ENCODE measurements at places on chromosomes 1 and 21.
A peak's percentile ranks its signal among the peaks of the same experiment; 100 is the strongest.

- no peak for DNase-seq
These were observed 505.1 kb upstream of the USP24 start for GRCh38 chr1:55720261-55720660.

DNA sequence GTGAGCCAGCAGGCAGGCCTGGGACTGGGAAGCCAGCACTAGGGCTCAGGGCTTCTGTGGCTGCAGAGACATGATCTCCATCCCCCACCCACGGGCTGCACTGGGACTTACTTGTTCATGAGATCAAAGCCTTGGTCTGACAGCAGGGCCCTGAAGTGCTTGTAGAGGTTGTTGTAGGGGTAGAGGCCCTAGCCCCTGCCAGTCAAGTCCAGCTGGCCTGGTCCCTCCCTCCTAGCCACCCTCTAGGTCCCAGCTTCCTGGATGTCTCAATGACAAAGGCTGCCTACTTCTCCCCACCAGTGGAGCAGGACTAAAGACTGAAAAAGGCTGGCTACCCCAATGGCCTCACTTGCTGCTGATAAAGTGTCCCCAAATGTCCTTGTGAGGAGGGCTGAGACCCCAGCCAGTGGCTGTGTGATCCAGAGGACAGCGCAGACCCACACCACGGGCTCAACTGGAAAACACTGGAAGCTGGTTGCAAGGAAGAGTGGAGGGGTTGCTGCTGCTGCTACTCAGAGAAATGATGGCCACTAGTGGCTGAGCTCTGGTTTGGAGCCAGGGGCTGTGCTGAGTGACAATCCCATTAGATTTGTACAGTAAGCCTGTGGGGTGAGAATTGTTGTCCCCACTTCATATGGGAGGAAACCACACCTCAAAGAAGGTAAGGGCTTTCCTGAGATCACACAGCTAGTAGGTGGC is 1.4 kb downstream of the HTR1D start:
- DNase-seq = no peak

DNA sequence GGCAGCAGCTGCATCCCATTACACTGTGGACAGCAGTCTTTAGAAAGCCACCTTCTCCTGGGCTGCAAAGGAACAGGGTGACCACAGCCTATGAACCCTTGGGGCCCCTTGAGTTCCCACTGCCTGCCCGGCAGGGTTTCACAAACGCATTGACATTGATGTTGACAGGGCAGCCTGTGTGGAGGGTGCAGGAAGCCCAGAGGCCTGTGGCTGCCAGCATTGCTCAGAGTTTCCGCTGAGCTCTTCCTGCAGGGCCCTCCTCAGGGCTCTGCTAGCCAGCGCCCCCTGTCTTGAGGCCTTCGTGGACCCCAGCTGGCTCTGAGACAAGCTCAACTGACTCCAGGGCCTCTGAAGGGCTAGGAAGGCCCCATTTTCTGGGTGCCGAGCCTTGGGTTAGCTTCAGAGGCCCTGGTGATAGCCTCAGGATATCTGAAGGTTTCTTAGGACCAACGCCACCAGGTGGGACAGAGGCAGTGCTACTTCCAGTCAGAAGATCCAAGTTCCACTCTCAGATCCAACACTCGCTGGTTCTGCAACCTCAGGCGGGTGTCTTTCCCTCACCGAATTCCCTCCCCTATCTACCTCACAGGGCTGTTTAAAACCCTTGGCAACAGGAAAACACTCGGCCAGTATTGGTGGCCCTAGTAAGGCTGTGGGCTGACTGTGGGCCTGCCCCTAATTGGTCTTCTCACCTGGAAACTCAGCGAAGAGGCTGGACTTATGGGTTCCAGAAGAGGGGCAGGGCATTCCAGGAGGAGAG is 27.2 kb upstream of the EPS8L3 start:
- DNase-seq = peak; percentile 69

- DNase-seq = no peak
These were observed 339.5 kb downstream of the KCNH1 start for GRCh38 chr1:210794445-210794844.

- no peak for DNase-seq
These were observed 52.2 kb downstream of the PHACTR4 start for GRCh38 chr1:28421744-28422143.

- no peak for DNase-seq
These were observed 65.9 kb downstream of the MACF1 start for GRCh38 chr1:39270368-39270767.

DNA sequence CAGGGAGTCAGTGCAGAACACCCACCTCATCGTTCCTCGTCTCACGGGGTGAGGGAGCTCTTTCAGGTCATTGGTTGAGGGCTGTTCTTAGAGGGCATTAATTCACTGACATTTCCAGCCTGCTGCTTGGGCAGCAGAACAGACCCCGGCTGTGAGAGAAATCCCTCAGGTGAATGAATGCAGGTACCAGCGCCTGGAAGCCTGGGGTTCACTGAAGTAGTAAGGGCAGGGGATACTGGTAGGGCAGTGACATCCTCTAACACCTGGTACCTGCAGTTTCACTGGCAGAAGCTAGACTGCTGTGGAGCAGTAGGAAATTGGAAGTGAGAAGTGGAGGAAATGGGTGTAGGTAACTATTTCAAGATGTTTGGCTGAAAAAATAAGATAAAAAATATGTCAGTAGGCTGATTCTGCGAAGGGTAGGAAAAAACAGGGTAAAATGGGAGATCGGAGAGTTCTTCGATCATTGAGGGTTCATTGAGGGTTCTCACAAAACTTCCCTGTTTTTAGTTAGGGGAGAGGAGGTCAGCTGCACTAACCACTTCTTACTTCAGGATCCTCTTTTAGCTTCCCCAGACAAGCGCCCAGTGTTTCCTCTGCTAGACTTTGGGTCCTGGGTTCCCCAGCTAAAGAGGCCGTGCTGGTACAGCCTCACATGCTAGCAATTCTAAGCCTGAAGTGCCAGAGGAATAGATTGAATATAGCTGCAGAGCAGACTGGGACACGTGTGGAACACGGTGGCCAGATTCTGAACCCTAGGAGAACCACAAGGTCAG is 55.2 kb downstream of the RNF220 start:
- DNase-seq = no peak

DNA sequence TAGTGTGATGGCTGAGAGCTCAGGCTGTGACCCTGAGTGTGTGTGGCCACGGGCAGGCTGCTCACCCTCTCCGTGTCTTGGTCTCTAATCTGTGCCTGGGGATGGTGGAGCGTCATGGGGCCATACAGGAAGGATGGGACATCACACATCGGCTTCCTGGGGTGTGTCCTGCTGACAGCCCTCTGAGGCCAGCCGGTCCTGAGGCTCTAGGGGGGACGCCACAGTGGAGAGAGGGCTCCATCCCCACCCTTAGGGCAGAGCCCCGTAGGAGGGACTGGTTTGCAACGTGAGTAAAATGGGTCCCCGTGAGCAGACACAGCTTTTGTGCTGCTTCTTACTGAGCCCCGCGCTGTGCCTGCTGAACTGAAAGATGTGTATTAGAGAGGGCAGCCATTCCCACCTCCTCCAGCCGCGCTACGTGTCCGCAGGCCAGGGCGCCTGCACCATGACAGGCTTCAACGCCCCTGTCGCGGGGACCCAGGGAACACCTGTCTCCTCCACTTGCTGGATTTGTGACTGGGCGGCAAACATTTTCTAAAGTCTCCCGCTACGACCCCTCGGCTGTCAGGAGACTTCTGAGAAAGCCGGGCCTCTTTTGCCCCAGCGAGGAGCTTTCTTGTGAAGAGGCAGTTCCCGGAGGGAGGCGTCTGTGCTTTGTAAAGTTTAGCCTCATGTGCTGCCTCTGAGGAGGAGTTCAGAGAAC is 8.1 kb downstream of the COL18A1 start:
- DNase-seq = no peak

DNA sequence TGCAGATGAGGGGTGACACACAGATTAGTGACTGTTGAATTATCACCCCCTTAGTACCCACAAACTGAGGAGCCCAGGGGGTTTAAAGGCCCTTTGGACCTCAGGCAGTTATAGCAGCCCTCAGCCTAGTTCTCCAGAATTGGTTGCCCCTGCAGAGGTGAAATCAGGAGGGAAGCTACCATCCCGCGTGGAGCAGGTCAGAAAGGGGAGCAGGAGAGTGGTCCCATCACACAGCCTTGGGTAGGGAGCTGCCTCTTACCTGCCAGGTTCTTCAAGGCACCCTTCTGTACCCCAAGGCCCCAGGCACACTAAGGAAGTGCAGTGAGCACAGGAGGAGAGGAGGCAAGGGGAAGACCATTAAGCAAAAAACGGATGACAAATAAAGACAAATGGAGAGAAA is 121.2 kb upstream of the TNR start:
- no peak for DNase-seq

DNA sequence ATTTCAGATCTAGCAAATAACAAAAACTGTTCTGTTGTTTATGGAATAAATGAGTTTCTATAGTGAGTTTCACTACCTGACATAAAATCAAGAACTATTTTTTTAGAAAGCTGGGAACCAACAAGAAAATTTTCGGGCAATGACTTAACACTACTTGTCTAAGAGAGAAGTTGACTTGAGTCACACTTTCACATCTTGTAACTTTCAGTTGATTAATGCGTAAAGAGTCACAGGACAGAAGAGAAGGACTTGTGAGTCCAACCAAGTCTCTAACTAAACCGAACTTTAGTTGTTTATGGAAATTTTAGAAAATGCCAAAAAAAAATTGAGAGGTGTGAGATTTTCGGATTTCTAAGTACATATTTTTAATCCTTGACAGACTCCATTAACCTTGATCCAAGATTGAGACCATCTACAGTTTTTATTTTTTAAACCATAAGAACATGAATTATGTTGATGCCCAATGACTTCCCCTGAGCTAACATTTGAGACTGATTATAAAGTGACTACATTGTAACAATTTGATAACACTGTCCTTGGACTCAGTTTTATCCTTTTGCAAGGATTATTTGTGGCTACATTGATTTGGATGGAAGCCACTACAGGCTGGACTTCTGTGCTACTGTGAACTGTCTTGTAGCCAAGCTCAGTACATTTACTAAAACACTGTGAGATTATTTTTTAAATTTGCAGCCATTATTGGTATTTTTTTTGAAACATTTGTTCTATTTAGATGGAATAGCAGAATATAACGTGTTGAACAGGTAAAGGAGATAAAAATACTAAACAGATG is 284.0 kb downstream of the PTPRC start:
- no peak for DNase-seq

DNA sequence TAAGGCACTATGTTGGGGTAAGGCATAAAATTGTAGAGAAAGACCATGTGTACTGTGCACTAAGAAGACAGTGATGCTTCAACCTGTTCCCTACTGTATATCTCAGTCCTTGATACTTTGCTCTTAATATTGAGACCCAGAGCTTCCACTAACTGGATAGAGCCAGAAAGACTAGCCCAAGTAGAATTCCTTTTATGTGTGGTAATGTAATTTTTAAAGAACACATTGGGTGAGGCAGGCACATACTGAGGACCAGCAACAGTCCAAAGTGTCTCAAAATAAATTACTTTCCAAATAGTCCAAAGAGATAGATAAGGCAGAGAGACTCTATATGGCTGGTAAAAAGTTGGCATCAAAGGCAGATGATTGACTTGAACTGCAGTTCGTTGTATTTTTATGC is 31.4 kb upstream of the MROH9 start:
- DNase-seq = no peak

DNA sequence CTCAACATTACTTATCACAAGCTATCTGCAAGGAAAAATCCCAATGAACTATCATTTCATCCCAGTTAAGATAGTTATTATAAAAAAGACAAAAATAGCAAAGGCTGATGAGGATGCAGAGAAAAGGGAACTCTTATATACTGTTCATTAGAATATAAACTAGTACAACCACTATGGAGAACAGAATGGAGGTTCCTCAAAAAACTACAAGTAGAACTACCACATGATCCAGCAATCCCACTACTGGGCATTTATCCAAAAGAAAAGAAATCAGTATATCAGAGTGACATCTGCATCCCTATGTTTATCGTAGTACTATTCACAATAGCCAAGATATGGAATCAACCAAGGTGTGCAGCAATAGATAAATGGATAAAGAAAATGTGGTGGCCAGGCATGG is 4.9 kb upstream of the C1orf185 start:
- no peak for DNase-seq

- DNase-seq = no peak
These were observed 457.8 kb downstream of the PTPRC start for GRCh38 chr1:199096591-199096990.

- no peak for DNase-seq
These were observed 202.7 kb upstream of the SNX7 start for GRCh38 chr1:98458511-98459485.

DNA sequence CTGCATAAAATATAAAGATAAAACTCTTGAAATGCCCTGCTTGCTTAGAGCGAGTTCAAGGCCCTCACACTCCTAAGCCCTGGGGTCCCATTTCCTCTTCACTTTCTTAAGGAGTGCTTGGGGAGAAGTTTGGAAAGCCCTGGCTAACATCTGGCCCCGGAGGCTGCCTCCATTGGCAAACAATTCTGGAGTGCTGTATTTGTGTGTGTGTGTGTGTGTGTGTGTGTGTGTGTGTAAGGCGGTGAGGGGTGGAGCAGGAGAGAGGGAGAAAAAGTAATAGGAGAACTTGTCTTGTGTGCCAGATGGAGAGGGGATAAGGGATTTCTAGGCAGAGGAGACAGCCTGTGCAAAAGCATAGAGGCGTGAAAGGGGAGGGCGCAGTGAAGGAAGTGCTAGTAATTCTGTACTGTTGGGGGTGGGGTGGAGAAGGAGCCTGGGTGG is 578 bp upstream of the TRIM62 start:
- DNase-seq = no peak

- DNase-seq = no peak
These were observed 11.1 kb downstream of the PTP4A2 start for GRCh38 chr1:31926853-31927660.

DNA sequence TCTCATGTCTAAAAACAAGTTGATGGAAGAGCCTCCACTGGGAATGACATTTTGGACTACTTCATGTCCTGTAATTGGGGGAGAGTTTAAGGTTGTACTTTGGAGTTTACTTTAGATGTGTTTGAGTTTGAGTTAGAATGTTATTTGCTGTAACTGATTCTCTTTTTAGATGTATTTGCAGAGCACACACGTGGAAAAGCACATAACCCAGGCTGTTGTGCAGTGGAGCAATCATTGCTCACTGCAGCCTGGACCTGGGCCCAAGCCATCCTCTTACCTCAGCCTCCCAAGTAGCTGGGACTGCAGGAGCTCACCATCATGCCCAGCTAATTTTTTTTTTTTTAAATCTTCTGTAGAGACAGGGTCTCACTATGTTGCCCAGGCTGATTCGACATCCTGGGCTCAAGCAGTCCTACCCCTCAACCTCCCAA is 36.7 kb upstream of the SH3D21 start:
- no peak for DNase-seq

GRCh38 chr1:14003552-14003951 is 303.6 kb downstream of the PRDM2 start:
- DNase-seq = no peak

- no peak for DNase-seq
These were observed 103.3 kb downstream of the RAVER2 start for GRCh38 chr1:64848136-64848535.

GRCh38 chr21:41884501-41885030 is 5.4 kb upstream of the PRDM15 start:
- no peak for DNase-seq
